Activated naive CD4-positive, alpha-beta T cell (primary cell): ENCODE measurements at places on chromosomes 6 and 20.

GRCh38 chr20:32544260-32544722 is 40.8 kb downstream of the NOL4L start:
- DNase-seq = no peak

GRCh38 chr6:134585517-134585873 is 267.6 kb upstream of the SGK1 start:
- no peak for DNase-seq

DNA sequence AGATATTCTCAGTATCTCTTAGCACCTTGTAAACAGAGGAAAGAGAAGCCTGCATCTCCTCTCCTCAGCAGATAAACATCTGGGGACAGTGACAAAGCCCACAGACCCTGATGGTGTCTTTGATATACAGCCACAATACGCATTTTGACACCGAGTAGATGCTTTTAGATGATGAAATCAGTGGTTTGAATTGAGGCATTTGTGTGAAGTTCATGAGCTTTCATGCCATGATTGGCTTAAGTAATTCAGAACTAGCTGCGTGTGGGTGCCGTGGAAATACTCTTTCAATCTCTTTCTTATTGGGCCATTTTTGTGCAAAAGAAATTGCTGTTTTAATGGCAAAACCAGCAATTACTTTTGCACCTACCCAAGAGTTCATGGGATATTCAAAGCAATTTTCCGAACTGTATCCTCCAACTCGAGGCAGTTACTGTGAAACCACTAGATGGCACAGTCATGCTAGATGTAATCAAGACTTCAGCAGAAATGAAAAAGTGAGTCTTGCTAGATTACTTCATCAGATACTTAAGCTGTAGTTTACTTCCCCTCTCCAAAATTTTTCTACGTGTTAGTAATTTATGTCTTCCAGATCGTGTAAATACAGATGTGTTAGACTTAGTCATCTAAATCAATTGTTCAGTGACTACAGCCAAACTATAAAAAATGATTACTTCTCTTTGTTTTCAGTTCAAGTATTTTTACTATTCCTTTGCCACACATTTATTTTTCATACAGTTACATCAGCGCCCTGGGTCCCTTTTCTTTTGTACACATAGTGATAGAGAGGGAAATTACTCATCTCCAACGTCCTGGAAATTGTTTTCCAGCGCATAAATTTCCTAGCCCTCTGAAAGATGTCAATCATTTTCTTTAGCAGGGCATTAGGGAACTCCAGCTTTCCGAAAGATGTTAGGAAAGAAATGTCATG is 49.4 kb downstream of the IYD start:
- no peak for DNase-seq

DNA sequence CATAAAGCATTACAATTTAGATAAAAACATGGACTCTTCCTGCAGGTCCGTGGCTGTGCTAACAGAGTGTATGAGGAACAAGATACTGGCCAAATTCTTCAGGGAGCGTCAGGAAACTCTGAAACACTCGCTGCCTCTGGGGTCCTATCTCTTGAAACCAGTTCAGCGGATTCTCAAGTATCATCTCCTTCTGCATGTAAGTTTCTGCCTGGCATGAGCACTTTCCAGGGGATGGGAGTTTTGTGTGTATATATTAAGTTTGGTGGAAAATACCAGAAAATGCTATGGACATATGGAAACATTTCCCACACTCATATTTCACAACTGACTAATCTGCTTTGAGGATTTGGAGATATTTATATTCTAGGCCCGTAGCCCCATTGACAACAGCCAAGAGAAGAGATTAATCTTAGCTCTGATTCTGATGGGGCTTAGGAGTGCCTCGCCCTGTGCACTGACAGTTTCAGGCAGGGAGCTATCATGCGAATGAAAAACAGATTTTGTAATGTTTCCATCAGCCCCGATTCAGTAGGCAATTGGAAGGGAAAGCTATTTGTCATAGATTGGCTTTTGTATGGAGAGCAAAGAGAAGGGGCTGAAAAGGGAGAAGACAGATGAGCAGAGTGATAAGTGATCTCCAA is 64.7 kb upstream of the MTHFD1L start:
- DNase-seq = no peak

DNA sequence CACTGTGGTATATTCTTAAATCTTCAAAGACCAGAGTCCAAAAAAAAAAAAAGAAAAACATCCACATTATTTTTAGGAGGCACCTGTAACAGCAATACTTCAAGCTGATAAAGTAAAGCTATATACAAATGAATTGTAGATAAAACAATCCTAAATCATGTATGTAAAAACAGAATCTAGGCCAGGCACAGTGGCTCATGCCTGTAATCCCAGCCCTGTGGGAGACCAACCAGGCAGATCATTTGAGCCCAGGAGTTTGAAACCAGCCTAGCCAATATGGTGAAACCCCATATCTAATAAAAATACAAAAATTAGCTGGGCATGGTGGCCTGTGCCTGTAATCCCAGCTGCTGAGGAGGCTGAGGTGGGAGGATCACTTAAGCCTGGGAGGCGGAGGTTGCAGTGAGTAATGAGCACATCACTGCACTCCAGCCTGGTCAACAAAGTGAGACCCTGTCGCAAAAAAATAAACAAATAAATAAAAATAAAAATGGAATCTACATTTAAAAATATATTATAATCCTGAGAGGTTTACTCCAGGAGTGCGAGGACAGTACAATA is 7.3 kb downstream of the NAPB start:
- DNase-seq = no peak

GRCh38 chr6:42417641-42418112 is 34.0 kb downstream of the TRERF1 start:
- DNase-seq = no peak

DNA sequence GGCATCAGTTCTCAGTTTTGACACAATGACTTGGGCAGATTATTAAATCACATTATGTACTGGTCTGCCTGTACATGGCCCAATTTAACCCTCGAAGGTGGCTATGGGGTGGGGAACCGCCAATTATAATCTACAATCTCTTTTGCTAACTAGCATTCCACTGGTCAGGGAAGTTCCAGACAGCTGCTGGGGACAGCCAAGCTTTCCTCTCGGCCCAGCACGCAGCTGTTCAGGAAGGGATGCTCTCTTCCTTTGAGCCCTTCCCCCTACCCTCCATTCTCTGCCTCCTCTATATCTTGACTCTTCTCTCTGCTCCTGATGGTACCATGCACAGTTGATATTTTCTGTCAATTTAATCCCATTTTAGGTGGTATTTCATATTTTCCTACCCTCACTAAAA is 233.5 kb upstream of the AGPAT4 start:
- DNase-seq = no peak

DNA sequence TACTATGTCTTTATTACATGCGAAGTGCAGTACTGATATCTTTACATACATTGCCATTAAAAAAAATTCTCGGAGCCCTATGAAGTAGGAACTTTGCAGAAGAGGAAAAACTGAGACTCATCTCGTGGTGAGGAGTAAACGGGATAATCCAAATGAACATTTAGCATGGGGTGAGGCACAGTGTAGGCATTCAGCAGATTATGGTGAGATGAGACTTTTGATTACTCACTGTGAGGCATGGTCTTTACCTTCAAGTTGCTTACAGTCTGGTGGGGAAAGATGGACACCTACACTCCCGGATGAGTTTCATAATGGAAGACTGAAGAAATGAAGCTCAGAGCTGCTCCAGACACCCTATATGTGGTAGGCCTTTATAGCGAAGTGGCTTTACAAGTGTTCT is 1.4 kb downstream of the RPRD1B start:
- no peak for DNase-seq

GRCh38 chr6:17250237-17250636 is 30.9 kb upstream of the RBM24 start:
- no peak for DNase-seq

DNA sequence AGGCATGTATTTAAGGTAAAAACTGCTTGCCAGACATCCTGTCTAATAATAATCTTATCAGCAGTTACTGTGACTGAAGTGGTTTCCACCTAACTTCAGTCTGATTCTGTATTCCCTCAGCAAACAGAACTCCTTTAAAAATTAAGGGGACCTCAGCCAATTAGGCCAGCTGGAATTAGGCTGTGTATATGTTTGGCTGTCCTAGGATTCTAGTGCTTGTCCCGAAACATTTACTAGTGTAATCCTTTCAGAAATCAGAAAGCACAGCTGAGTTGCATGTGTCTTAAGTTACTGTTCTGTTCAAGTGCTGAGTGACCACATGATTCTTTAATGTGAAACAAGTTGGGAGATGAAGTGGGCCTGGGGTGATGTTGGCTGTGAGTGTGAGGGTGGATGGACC is 120.9 kb upstream of the SUPT3H start:
- DNase-seq = no peak

DNA sequence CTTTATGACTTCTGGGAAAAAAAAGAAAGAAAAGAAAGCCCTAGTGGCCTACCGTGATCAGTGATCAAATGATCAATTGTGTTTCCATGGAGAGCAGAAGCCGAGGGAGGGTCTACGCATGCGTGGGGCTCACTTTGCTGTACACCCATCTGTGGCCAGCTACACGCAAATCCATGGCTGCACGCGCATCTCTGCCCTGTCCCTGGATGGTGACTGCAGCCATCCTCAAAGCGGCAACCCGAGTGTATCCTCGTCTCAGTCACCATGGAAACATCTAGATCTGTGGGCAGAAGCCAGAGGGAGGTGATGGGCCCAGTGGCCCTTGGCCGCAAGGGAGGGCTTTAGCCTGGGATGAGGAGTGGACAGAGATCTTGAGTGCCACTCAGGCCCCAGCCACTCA is 785 bp upstream of the ULBP3 start:
- DNase-seq = no peak

DNA sequence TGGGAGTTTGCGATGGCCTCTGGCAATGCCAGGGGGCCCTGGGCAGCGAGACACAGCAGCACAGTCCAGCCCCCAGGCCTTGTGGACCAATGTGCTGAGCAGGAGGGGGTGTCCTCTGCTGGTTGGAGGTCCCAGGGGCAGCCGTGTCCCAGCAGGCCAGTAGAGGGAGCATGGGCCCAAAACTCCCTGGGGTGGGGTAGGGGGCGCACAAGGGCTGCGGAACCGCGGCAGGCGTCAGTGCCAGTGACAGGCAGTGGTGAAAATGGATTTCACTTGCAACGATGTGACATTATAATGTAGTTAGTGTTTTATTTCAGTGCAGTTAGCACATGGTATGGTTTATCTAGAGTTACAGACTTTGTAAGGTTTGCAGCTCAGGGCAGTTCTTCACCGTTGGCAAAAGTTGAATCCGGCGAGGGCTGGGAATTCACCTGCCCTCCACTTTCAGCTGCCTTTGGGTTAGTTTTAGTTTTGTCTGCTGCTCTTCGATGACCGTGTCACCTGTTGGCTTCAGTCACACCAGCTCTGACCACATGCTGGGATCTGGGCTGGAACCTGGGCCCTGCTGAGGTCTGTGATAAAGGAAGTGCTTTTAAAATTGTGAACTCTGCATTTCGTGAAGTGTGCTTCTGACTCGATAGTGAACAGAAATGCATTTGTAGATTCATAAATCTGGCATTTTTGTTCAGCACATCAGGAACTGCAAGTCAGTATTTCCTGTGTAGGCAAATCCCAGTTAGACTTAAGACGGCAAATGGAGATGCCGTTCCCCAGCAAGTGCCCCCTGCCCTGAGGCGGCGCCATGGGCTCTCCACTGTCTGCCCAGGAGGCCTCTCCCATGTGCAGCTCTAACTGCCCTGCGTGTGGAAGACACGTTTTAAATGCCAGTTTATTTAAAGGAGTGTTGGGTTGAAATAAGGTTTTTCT is 46.8 kb downstream of the PYGB start:
- DNase-seq = peak; percentile 44

DNA sequence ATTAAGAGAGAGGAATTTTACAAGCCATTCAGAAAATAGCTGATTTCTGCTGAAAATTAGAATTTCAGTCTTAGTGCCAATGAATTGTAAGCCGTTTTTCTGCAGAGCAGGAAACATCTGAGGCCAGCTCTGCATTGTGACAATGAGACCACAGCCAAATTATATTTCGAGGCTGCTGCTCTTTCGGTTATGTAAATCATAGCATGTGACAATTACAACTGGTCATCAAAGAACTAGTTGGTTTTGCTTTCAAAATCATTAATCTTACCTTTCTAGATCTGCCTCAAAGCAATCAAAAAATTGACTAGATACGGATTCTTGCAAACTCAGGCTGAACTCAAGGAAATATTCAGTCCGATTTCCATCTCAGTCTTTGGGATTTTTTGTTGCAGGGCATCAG is 33.4 kb upstream of the INSM1 start:
- no peak for DNase-seq

GRCh38 chr6:91718198-91718597 is 1131.3 kb upstream of the MAP3K7 start:
- no peak for DNase-seq

GRCh38 chr20:19024296-19025035 is 188.0 kb upstream of the SLC24A3 start:
- DNase-seq = no peak

DNA sequence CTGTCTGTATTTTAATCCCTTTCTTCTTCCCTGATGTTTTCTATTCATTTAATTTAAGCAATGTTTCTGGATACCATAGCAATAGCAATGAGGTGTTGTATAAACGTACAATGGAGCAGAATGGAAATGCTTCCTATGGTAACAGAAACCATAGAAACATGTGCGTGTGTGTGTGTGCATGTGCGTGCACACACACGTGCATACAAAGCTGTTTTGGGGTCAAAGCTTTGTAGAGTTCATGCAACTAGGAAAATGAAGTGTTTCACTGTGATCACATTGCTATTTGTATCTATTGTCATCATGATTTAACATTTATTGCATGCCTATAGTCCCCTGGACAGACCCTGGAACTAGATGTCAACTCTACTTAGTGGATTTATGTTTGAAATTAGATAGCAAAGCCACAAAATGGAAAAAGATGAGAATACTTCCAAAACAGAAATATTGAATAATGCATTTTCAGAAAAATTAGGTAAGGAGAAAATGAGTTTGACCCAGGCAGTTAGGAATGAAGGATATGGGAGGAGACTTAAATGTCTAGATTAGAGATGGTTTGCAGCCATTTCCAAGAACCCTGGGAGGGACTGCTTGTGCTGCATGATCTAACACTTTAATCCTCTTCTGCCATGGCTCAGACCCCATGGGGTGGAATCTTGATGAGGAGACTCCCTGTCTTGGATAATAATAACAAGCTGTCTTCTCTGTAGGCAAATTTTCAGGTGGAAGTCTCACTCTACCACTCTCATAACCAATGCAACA is 124.4 kb downstream of the TRMT11 start:
- DNase-seq = no peak
